ENCODE measurements at places on chromosomes 11 and 22. TPM values are rescaled to one million over a fixed set of nuclear protein-coding genes. Genes with fewer than 3 reads are reported as not detected.

- peak overlapping the region; percentile 64 for H3K27ac ChIP-seq
- no peak overlapping the region for H3K4me3 ChIP-seq
These were observed 39.1 kb upstream of the POU2AF2 start for GRCh38 chr11:111206472-111206871.

GRCh38 chr11:43486141-43486540 lies 127.4 kb downstream of the TTC17 start:
- H3K4me3 ChIP-seq: no peak overlapping the region
- peaks cover 3% of the 10 kb centered on the region for H3K36me3 ChIP-seq
- DNase-seq: peak; percentile 24
- no peaks in the 10 kb centered on the region for H3K27me3 ChIP-seq

DNA sequence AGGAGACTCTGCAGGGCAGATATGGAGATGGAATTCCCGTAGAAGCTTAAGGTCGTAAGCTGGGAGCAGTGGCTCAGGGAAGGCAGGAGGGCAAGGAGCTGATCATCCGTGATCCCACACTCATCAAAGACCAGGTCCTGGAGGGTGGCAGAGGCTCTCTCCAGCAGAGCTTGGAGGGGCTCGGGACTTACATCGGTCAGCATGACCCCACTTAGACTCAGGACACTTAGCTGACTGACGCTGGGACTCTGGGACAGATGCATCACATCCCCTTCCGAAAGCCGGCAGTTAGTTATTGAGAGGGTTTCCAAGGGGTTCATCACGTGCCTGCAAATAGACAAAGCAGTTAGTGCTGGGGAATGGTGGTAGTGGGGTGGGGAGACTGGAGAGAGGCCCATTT lies 10.7 kb downstream of the PRAME start:
- H3K4me1 ChIP-seq: no peaks in the 10 kb centered on the region
- H3K27ac ChIP-seq: no peak overlapping the region
- peaks cover 8% of the 10 kb centered on the region for H3K27me3 ChIP-seq
- no peak for DNase-seq
- no peaks in the 10 kb centered on the region for H3K36me3 ChIP-seq

GRCh38 chr22:48926136-48926535 lies 901.5 kb downstream of the BRD1 start:
- no peaks in the 10 kb centered on the region for H3K27me3 ChIP-seq
- H3K4me1 ChIP-seq: no peaks in the 10 kb centered on the region
- no peak for DNase-seq
- H3K27ac ChIP-seq: no peak overlapping the region
- no peak overlapping the region for H3K4me3 ChIP-seq
- H3K36me3 ChIP-seq: no peaks in the 10 kb centered on the region

DNA sequence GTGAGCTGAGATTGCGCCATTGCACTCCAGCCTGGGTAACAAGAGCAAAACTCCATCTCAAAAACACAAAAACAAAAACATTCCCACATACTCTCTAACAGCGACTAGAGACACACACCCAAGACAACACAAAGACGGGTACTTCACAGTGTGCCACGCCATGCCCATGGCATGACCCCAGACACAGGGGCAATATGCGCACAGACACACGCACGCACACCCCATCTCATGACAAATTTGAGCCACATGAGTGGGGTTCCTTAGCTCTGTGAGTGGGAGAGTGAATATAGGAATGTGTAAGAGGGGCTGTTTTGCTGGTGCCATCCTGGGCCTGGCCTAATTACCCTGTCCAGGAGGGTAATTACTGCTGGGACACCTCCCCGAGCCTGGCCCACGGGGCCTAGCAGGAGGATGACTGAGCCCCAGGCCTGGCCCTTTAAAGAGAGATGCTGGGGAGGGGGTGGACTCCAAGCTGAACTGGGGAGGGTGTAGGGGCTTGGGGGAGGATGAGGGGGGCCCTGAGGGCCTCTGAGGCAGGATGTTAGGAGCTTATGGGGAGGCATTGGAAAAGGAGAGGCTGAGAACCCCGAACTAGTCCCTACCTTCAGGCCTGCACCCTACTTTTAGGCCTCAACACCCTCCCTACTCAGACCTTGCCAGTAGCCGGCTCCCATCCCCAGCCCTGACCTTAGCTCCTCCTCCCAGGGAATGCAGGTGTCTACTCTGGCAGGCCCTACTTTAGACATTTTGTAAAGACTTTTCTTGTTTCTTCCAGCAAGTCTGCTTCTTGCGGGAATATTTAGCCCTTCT lies 1.5 kb downstream of the LTBP3 start:
- no peaks in the 10 kb centered on the region for H3K27me3 ChIP-seq
- H3K27ac ChIP-seq: peak overlapping the region; percentile 89

DNA sequence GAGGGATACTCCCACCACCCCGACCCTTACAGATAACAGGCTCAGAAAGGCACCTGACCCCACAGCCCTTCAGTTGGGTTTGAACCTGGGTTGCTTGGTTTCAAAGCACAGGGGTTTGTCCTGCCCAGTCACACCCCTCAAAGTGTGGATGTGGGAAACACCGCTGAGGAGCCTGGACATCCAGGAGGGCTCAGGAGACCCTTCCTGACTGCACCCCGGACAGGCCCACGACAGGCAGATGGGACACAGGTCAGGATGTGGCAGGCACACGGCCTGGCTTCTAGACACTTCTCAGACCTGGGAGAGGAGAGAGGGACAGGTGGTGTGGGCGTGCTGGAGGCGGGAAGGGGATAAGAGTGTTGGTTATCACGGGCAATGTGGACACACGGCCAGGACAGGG lies 932.3 kb downstream of the BRD1 start:
- DNase-seq: no peak
- no peaks in the 10 kb centered on the region for H3K4me1 ChIP-seq
- H3K4me3 ChIP-seq: no peak overlapping the region
- no peaks in the 10 kb centered on the region for H3K36me3 ChIP-seq
- H3K27ac ChIP-seq: no peak overlapping the region

GRCh38 chr11:63978551-63979239 lies 4.3 kb downstream of the COX8A start:
- H3K4me3 ChIP-seq: no peak overlapping the region
- no peaks in the 10 kb centered on the region for H3K27me3 ChIP-seq
- no peaks in the 10 kb centered on the region for H3K36me3 ChIP-seq

DNA sequence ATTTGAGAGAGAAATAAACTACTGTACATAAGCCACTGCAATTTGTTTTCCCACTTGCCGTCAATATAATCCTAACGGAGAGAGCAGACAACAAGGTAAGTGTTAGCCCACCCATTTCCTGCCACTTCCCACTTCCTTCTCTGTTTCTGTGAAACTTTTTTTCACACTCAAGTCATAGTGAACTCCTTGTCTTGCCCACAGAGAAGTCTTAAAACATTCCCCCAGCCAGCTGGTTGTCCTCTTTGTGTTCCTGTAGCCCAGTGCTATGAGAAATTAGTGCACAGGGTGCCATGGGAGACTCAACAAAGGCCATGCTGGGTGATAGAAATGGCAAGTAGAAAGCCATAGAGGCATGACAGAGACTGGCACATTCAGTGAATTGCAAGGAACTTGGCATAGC lies 208.6 kb downstream of the BLID start:
- H3K27me3 ChIP-seq: no peaks in the 10 kb centered on the region
- peaks cover 20% of the 10 kb centered on the region for H3K4me1 ChIP-seq
- H3K27ac ChIP-seq: no peak overlapping the region
- no peak overlapping the region for H3K4me3 ChIP-seq

The SLC1A2 gene
- total RNA-seq: 1.2 TPM

The ADORA2A gene
- total RNA-seq: 0.54 TPM

The PATZ1 gene
- total RNA-seq: 9.4 TPM

The NPAS4 gene
- not detected for total RNA-seq

The BAIAP2L2 gene
- total RNA-seq: 24.3 TPM

The DEFB131B gene
- not detected for total RNA-seq

The OVOL1 gene
- not detected for total RNA-seq

The INPP5J gene
- 0.13 TPM for total RNA-seq

Measured in GM23248 (cell line).